ENCODE measurements at places on chromosomes 1 and 21. TPM values are rescaled to one million over a fixed set of nuclear protein-coding genes. Genes with fewer than 3 reads are reported as not detected.

- H3K4me3 ChIP-seq = no peak overlapping the region
- DNase-seq = no peak
- H3K27me3 ChIP-seq = no peaks in the 10 kb centered on the region
- H3K4me1 ChIP-seq = no peaks in the 10 kb centered on the region
These were observed 74.8 kb downstream of the FNBP1L start for GRCh38 chr1:93522721-93523120.

- H3K4me1 ChIP-seq = no peaks in the 10 kb centered on the region
- no peak for DNase-seq
- peaks cover 18% of the 10 kb centered on the region for H3K27me3 ChIP-seq
- no peak overlapping the region for H3K27ac ChIP-seq
These were observed 355.6 kb downstream of the PRDM2 start for GRCh38 chr1:14055442-14056223.

DNA sequence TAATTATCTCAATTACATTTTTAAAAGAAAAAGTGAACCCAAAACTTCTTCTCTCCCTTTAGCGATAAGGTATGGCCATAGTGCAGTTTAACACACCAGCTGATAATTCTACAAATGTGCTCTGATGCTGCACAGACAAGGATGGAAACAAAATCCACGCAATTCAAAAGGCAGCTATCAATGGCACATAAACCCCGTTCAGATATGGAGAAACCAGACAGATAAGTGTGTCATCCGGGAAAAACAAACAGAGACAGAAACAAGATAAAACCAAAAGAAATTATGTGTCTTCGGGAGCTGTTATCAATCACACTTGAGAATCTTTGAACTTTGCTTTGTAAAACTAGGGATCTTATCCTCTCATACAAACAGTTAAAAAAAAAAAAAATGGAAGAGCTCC is 73.6 kb downstream of the SIPA1L2 start:
- no peaks in the 10 kb centered on the region for H3K27me3 ChIP-seq
- H3K4me1 ChIP-seq = peaks cover 11% of the 10 kb centered on the region
- no peak overlapping the region for H3K27ac ChIP-seq
- no peak overlapping the region for H3K4me3 ChIP-seq

- H3K4me3 ChIP-seq = no peak overlapping the region
- peaks cover 8% of the 10 kb centered on the region for H3K4me1 ChIP-seq
- H3K27me3 ChIP-seq = no peaks in the 10 kb centered on the region
- peaks cover 2% of the 10 kb centered on the region for H3K36me3 ChIP-seq
- H3K27ac ChIP-seq = no peak overlapping the region
These were observed 8.2 kb downstream of the HCRTR1 start for GRCh38 chr1:31625561-31626222.

- H3K4me1 ChIP-seq = no peaks in the 10 kb centered on the region
- H3K36me3 ChIP-seq = peaks cover under 1% of the 10 kb centered on the region
These were observed 274.5 kb downstream of the S1PR1 start for GRCh38 chr1:101511202-101511891.

GRCh38 chr21:27301220-27301619 is 334.3 kb upstream of the ADAMTS5 start:
- H3K4me1 ChIP-seq = no peaks in the 10 kb centered on the region
- no peaks in the 10 kb centered on the region for H3K27me3 ChIP-seq
- H3K4me3 ChIP-seq = no peak overlapping the region
- no peaks in the 10 kb centered on the region for H3K36me3 ChIP-seq

Gene LPAR3
- total RNA-seq = 0.65 TPM

Gene GUCA2B
- total RNA-seq = not detected

DNA sequence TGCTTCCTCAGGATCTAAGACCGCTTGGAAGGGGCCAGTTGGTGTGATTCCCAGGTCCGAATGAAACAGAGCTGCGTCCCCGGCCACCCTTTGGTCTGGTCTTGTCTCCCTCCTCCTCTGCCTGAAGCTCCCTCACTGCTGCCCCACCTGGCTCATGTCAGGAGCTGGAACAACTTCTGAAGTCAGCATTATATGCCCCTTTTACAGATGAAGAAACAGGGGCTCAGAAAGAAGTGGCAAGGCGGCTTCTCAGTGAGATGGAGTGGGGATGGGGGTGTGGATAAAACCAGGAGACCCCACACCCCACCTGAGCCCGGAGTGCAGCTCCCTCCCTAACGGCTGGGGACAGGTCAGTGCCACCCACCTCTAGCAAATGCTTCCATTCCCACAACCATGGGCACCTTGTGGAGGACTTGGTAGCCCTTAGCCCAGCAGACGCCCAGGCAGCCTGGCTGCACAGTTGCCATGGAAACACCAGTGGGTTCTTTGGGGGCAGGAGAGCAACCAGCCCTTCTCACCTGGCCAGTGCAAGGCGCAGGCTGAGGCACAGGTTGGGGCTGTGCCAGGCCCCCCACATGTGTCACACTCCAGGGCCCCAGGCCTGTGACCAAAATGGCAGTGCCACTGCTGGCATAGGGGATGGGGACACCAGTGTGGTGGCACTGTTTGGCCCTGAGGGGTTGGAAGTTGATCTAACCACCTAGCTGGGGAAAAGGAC is 31.9 kb upstream of the ECE1 start:
- H3K36me3 ChIP-seq = peaks cover 3% of the 10 kb centered on the region
- no peak for DNase-seq

- no peaks in the 10 kb centered on the region for H3K27me3 ChIP-seq
- no peak for DNase-seq
- H3K4me1 ChIP-seq = no peaks in the 10 kb centered on the region
- no peak overlapping the region for H3K27ac ChIP-seq
- no peak overlapping the region for H3K4me3 ChIP-seq
These were observed 23.9 kb downstream of the FTCD start for GRCh38 chr21:46131588-46131837.

Gene CA6
- total RNA-seq = 1.6 TPM

DNA sequence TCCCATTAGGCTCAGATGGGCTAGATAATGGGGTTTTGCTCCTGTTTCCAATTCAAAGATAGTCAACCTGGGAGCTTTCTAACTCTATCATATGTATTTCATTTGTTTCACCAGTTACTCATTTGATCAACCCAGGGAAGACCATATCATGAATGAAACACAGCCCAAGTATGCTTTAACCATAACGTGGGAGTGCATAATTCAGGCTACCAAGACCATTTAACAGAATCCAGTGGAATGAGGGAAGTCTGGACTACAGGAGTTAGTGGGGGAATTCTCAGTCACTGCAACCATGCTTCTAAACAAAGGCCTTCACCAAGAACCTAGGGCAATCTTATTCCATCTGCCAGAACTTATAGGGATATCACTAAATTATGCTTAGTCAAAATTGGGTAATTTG is 15.0 kb upstream of the SLC16A1 start:
- H3K36me3 ChIP-seq = peaks cover 21% of the 10 kb centered on the region
- H3K4me3 ChIP-seq = no peak overlapping the region
- no peaks in the 10 kb centered on the region for H3K27me3 ChIP-seq
- H3K27ac ChIP-seq = no peak overlapping the region

Gene CD1B
- not detected for total RNA-seq

- peaks cover 66% of the 10 kb centered on the region for H3K4me1 ChIP-seq
- H3K27ac ChIP-seq = peak overlapping the region; percentile 97
- H3K36me3 ChIP-seq = peaks cover 2% of the 10 kb centered on the region
- H3K27me3 ChIP-seq = no peaks in the 10 kb centered on the region
These were observed 35.1 kb downstream of the IL6R start for GRCh38 chr1:154440036-154440804.

DNA sequence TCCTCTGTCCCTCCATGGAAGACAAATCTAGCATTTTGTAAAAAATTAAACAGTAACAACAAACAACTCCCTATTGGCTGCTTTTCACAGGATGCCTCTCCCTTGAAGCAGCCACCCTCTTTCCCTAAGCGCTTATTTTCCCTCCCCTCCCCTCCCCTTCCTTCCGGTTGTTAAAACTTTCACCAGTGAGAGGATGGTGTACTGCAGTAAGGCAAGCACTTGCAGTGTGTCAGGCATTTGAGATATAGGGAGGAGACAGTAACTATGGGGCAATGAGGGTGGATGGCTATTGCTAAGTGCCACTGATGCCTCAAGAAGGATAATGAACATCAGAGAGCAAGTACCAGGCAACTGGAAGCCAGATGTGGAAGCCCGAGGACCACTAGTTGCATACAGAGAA is 19.1 kb upstream of the KIAA1614 start:
- H3K4me3 ChIP-seq = no peak overlapping the region
- no peaks in the 10 kb centered on the region for H3K27me3 ChIP-seq
- H3K36me3 ChIP-seq = peaks cover 2% of the 10 kb centered on the region
- no peak for DNase-seq
- H3K4me1 ChIP-seq = no peaks in the 10 kb centered on the region
- no peak overlapping the region for H3K27ac ChIP-seq

Gene S100A16
- total RNA-seq = not detected

GRCh38 chr21:17848228-17848627 is 29.1 kb upstream of the C21orf91 start:
- H3K4me3 ChIP-seq = no peak overlapping the region
- H3K36me3 ChIP-seq = no peaks in the 10 kb centered on the region
- peaks cover under 1% of the 10 kb centered on the region for H3K27me3 ChIP-seq
- DNase-seq = peak; percentile 26

Gene GPA33
- 5.2 TPM for total RNA-seq

Gene CSF3R
- 0.30 TPM for total RNA-seq

DNA sequence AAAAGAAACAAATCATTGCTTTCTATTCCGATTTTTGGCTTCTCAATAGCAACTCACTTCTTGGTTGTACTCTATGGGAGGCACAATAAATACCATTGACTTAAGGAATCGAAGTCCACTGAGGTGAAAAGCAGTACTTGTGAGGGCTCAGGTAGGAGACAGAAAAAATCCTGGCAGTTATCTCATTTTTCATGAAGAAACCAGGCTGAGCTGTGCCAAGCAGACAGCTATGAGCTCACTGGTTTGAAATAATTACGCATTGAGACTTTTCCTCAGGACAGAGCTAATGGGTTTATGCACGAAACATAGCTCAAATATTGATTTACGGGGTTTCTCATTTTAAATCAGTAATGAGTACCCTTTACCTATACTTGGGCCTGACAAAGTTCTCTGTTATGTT is 18.5 kb downstream of the COLGALT2 start:
- H3K36me3 ChIP-seq = no peaks in the 10 kb centered on the region
- peaks cover 35% of the 10 kb centered on the region for H3K27me3 ChIP-seq
- H3K27ac ChIP-seq = no peak overlapping the region
- no peak overlapping the region for H3K4me3 ChIP-seq
- DNase-seq = no peak
